AG08396 (cell line): ENCODE measurements at places on chromosomes 5 and 9.
A peak's percentile ranks its signal among the peaks of the same experiment; 100 is the strongest.

GRCh38 chr5:61802456-61802855, 470.4 kb downstream of the ZSWIM6 start:
- no peak for DNase-seq

DNA sequence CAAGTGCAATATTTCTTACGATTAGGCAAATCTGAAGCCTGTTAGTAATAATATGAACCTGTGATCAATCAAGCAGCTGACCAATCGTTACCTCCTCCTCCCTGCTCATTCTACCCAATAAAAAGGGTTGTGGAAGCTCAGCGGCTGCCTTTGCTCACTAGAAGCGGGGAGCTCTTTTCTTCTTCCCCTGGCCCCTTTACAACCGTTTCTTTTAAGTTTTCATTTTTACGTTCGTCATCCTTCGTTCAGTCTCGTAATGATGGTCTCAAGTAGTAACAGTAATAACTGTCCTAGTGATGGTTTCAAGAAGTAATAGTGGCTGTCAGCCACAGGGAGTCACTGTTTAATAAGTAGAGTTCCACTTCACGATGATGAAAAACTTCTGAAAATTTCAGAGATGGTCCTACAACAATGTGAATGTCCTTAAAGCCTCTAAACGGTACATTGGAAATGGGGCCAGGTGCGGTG, 6.2 kb downstream of the UGT3A2 start:
- no peak for DNase-seq

GRCh38 chr9:115606838-115607237, 488.9 kb upstream of the TNC start:
- no peak for DNase-seq

DNA sequence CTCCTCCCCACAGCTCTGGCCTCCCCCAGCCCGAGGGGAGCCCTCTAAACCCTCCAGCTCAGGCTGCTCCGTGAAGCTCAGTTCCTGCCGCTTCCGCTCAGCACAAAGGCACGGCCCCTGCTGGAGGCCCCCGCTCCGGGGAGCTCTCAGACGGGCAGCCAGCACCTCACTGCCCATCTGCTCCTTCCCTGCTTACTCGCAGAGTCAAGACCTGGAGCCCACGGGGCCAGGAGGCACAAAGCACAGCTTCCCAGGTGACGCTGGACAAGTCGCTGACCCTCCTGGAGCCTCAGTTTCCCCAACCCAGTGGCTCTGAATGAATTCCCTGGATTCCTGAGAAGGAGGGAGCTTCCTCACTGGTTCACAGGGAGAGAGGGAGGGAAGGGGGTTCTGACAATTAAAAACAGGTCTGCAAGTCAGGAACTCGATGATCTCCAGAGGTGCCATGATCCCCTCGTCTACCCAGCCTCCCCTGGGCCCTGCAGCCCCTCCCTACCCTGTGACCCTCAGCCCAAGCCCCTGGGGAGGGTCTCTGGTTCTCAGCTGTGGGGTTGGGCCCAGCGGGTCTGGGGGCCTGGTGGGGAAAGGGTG, 36.2 kb downstream of the VAV2 start:
- peak; percentile 58 for DNase-seq

DNA sequence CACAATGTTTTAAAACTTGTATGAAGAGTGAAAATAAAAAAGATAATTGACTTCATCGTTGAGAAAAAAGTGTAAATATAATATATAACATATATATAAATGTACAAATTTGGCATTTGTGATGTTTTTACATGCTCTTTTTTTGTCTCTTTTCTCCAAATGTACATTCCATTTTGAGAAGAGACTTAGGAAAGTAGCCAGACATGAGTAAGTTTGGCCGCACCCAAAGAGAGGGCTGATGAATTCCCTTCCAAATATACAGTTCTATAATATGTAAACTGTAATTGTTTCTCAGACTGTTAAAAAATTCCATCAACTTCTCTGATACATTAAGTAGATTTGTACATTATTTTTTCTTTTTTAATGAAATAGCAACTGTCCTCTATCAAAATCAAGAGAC, 193.2 kb upstream of the MAP3K1 start:
- no peak for DNase-seq

- peak; percentile 24 for DNase-seq
These were observed 30.0 kb upstream of the STOM start for GRCh38 chr9:121399883-121400607.

DNA sequence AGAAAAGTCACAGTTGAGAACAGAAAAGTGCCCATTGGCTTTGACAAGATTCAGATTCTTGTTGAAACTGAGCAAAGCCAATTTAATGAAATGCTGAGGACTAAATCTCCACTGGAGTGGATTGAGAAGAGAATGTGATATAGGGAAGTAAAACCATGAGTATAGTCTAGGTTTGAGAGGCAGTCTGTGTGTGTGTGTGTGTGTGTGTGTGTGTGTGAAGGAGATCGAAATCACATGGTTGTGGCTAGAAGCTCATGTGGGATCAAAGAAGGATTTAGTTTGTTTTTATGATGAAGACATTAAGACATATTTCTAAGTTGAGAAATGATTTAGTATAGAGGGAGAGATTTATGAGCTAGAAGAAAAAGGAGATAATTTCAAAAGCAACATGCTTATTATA, 275.7 kb upstream of the DAB2 start:
- no peak for DNase-seq

- DNase-seq, result peak; percentile 42
These were observed 11.1 kb upstream of the S100Z start for GRCh38 chr5:76838481-76839261.

GRCh38 chr5:105877592-105877991, 1793.1 kb downstream of the EFNA5 start:
- no peak for DNase-seq

- DNase-seq, result peak; percentile 10
These were observed 68.4 kb downstream of the STK32A start for GRCh38 chr5:147303251-147303650.

GRCh38 chr9:19122490-19123042, 4.7 kb downstream of the PLIN2 start:
- no peak for DNase-seq

DNA sequence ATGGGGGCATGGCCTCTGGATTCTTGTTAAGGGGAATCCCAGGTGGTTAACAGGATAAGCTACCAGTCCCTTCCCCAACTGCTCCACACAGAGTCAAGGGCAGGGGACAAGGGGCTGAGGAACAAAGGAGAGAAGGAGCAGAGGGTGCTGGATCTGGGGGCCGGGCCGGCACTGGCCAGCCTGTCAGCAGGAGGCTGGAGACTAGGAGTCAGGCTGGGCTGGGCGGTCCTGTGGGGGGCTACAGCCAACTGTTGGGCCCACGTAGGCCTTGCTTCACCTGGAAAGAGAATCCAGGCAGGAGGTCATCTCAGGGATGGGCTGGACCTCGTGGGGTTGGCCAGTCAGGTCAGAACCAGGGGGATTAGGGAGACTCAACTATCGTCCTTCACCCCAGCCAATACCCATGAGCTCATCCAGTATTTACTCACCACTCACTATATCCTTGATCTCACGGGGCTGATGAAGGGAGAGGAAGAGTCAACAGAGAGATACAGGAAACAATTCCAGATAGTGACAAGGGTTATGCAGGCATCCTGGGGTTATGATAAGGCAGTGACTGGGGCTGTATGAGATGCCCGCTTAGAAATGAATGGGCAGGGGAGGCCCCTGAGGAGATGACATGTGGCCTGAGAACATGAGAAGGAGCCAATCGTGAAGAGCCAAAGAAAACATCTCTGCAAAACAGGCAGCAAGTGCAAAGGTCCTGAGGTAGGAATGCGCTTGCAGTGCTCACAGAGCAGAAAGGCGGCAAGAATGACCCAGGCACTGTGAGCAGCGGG, 47.9 kb upstream of the SLC25A51 start:
- no peak for DNase-seq

DNA sequence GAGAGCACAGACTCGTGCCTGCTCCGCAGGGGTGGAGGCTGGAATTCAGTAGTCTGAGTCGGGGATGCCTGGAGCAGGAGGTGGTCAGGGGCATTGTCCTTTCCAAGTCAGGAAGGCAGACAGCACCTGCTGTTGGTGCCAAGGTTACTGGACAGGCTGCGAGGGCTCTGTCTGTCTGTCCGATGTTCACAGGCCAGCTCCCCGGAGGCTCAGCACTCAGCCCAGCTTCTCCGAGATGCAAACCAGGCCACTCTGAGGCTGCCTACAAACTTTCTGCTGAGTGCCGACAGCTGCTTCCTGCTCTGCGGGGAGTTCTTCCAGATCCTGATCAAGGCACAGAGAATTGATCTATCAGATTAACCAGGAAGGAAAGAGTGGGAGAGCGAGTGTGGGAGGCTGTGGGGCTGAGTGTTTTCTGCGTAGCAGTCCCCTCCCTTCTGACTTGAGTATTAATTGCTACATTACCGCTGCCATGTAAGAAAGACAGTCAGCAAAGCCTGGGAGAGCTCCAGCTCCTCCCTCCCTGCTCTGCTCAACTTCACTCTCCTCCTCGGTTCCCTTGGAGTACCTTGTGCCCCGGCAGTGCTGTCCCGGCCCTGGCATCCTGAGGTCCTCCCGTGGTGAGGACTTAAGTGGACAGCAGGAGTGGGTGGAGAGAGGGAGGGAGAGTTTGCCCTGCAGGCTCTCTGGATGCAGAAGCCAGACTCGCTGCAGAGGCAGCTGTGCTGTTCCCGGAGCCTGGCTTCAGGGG, 36.0 kb downstream of the KCNMB1 start:
- DNase-seq, result no peak

GRCh38 chr5:68771732-68772131, 322.1 kb upstream of the SLC30A5 start:
- DNase-seq, result no peak

DNA sequence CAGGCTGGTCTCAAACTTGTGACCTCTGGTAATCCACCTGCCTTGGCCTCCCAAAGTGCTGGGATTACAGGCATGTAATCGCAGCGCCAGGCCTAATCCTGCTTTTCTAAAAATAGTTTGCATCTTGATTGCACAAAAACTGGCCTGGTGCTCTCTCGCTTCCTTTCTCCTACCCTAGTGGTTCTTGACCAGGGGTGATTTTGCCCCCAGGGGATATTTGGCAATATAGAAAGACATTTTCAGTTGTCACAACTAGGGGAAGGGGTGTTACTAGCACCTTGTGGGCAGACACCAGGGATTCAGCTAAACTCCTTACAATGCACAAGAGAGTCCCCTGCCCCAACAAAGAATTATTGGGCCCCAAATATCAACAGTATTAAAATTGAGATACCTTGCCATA, 139.8 kb downstream of the DROSHA start:
- no peak for DNase-seq

- no peak for DNase-seq
These were observed 404.4 kb downstream of the ARHGEF28 start for GRCh38 chr5:74030371-74030770.

DNA sequence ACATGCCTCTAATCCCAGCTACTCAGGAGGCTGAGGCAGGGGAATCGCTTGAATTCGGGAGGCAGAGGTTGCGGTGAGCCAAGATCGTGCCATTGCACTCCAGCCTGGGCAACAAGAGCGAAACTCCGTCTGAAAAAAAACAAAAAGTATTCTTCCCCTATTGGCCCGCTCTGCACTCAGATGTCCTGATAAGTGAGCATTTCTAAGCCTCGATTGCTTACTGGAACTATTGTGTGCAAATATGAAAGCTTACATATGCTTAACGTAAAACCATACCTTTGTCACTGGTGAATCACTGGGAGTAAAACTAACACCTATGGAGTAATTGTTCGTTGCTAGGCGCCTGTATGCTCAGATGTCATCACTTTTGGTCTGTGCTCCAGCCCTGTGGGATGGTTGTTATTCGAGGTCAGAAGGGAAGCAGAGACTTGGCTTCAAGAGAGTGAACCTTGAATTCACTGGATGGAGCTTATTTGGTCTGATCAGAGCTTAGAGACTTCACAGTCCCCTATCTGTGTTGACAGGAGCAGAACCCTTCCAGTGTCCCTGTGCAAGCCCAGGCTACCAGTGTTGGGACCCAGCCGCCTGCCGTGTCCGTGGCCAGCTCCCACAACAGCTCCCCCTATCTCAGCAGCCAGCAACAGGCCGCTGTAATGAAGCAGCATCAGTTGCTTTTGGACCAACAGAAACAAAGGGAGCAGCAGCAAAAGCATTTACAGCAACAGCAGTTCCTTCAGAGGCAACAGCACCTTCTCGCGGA, 25.3 kb upstream of the LTC4S start:
- DNase-seq, result no peak

- DNase-seq, result no peak
These were observed 85.7 kb upstream of the FAM169A start for GRCh38 chr5:74951865-74952264.

GRCh38 chr5:141747152-141748141, 65.4 kb upstream of the ARAP3 start:
- DNase-seq, result peak; percentile 76

GRCh38 chr5:26003966-26004365, 1034.4 kb downstream of the CDH9 start:
- no peak for DNase-seq

GRCh38 chr9:128556926-128557634, 4.7 kb downstream of the SPTAN1 start:
- DNase-seq, result no peak

DNA sequence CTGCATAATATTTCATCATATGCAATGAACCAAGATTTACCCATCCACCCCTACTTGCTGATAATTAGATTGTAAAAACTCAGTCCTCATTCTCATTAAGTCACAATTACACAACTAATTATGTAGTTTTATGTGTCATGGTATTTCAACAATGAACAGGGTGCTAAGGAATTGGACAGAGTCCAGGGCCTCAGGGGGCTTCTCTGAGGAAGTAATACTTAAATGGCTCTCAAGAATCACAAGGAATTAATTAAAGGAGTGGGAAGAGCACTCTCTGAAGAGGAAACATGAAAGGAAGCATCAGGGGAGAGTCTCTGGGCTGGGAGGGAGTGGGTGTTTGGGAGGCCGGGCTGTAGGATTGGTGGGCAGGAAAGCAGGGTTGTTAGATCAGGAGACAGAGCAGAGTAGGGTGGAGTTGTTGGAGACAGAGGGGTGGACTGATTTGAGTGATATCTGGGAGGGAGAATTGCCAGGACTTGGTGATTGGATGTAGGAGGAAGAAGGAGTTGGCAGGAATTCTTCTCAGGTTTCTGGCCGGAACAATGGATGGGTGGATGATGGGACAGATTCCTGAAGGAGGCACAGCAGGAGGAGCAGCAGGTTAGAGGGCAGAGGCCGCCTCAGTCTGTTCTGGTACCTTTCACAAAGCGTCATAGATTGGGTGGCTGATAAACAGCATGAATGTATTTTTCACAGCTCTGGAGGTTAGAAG, 23.0 kb upstream of the NSG2 start:
- no peak for DNase-seq

GRCh38 chr9:126836216-126836615, 24.2 kb upstream of the ZBTB34 start:
- no peak for DNase-seq

DNA sequence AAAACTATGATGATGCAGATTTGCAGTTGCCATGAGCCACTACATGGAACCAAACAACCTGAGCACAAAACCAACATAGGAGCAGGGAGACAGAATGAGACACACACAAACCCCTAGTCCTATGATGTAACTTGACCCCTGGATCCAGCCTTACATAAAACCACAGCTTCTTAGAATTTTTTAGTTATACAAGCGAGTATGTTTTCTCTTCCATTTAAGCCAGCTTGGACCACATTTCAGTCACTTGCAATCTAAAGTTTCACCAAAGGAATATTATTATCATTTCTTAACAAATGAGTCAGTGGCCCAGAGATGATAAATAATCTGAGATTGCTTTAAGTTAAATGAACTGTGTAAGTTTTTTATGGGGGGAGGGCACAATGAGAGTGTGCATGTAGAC, 6.8 kb downstream of the SPOCK1 start:
- DNase-seq, result no peak
